ENCODE measurements at places on chromosomes 2 and 18.

DNA sequence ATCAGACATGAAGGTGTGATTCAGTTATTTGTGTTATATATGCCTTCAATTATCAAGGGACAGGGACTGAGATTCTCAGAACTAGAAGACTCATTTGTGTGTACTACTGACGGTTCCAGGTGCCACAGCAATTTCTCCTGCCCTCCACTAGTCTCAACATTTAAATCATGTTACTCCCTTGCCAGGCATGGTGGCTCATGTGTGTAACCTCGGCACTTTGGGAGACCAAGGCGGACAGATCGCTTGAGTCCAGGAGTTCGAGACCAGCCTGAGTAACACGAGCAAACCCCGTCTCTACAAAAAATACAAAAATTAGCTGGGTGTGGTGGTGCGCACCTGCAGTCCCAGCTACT lies 1.1 kb downstream of the CNDP2 start:
- H3K27me3 ChIP-seq: no peaks in the 10 kb centered on the region
- peaks cover 43% of the 10 kb centered on the region for H3K36me3 ChIP-seq
- H3K27ac ChIP-seq: no peak overlapping the region
- DNase-seq: no peak
- peaks cover 45% of the 10 kb centered on the region for H3K4me1 ChIP-seq

GRCh38 chr2:68723181-68723580 lies 11.4 kb upstream of the ARHGAP25 start:
- peaks cover 14% of the 10 kb centered on the region for H3K27me3 ChIP-seq
- no peaks in the 10 kb centered on the region for H3K4me1 ChIP-seq
- no peak for DNase-seq
- no peak overlapping the region for H3K4me3 ChIP-seq
- no peak overlapping the region for H3K27ac ChIP-seq
- no peaks in the 10 kb centered on the region for H3K36me3 ChIP-seq

DNA sequence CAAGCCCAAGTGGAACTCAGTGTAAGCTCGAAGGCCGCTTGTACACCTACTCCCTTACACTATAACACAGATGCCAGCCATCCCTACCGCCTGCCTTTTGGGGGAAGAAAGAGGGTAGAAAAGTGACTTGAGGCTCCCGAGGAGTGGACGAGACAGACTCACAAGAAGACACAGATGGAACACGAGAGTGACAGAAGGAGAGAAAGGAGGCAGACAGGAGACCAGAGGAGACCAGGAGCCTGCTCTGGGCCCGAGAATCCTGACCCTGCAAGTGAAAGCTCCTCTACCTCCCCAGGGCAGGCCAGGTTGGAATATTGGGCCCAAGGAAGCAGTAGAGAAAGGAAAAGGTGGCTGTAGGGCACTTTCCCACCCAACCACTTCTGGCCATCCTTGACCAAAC lies 23.4 kb upstream of the TNS1 start:
- H3K27me3 ChIP-seq: peaks cover 7% of the 10 kb centered on the region
- peaks cover 56% of the 10 kb centered on the region for H3K4me1 ChIP-seq
- no peak overlapping the region for H3K27ac ChIP-seq
- no peak for DNase-seq

GRCh38 chr2:136375017-136375901 lies 257.3 kb upstream of the CXCR4 start:
- H3K27me3 ChIP-seq: no peaks in the 10 kb centered on the region
- peaks cover 47% of the 10 kb centered on the region for H3K4me1 ChIP-seq
- H3K36me3 ChIP-seq: no peaks in the 10 kb centered on the region
- peak overlapping the region; percentile 70 for H3K27ac ChIP-seq
- DNase-seq: no peak
- H3K4me3 ChIP-seq: no peak overlapping the region

DNA sequence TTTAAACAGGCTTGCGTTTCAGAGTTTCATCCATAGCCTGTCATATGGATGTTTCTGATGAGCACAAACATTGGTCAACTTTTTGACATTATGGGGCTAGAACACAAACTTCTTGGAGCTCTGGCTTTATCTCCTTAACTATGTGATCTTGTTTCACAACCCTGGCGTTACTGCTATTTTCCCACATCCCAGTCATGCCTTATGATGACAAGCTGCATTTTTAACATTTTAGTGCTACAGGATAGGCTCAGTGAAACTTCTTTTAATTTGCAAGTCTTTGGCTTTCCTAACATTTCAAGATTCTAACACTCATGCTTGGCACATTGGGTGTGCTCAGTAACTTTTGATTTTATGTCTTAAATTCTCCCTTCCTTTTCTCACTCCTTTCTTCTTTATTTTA lies 21.0 kb upstream of the PDE1A start:
- H3K36me3 ChIP-seq: no peaks in the 10 kb centered on the region
- H3K4me1 ChIP-seq: no peaks in the 10 kb centered on the region
- no peak overlapping the region for H3K27ac ChIP-seq
- peaks cover 3% of the 10 kb centered on the region for H3K27me3 ChIP-seq
- no peak overlapping the region for H3K4me3 ChIP-seq

- H3K4me1 ChIP-seq: peaks cover 37% of the 10 kb centered on the region
- peak overlapping the region; percentile 20 for H3K27ac ChIP-seq
- H3K36me3 ChIP-seq: no peaks in the 10 kb centered on the region
- H3K4me3 ChIP-seq: peak overlapping the region; percentile 84
- DNase-seq: peak; percentile 53
Observed at GRCh38 chr2:176554101-176555048, 285.1 kb downstream of the MTX2 start.

- DNase-seq: no peak
- H3K27me3 ChIP-seq: no peaks in the 10 kb centered on the region
- H3K4me3 ChIP-seq: no peak overlapping the region
- H3K36me3 ChIP-seq: peaks cover 47% of the 10 kb centered on the region
Observed at GRCh38 chr2:97770445-97770844, 57.1 kb downstream of the ZAP70 start.

GRCh38 chr18:43651057-43651456 lies 373.8 kb upstream of the SYT4 start:
- H3K36me3 ChIP-seq: no peaks in the 10 kb centered on the region
- DNase-seq: no peak
- no peak overlapping the region for H3K4me3 ChIP-seq
- no peak overlapping the region for H3K27ac ChIP-seq

GRCh38 chr18:25736516-25736915 lies 353.9 kb downstream of the SS18 start:
- H3K4me3 ChIP-seq: no peak overlapping the region
- H3K36me3 ChIP-seq: peaks cover under 1% of the 10 kb centered on the region
- DNase-seq: no peak
- H3K27ac ChIP-seq: no peak overlapping the region

- no peak for DNase-seq
- H3K27me3 ChIP-seq: peaks cover 36% of the 10 kb centered on the region
- H3K4me1 ChIP-seq: no peaks in the 10 kb centered on the region
- H3K36me3 ChIP-seq: no peaks in the 10 kb centered on the region
- H3K27ac ChIP-seq: no peak overlapping the region
Observed at GRCh38 chr2:69300650-69301049, 86.4 kb downstream of the GFPT1 start.

- H3K27ac ChIP-seq: no peak overlapping the region
- no peak overlapping the region for H3K4me3 ChIP-seq
- peaks cover 37% of the 10 kb centered on the region for H3K36me3 ChIP-seq
- no peak for DNase-seq
Observed at GRCh38 chr2:26187537-26188104, 14.7 kb downstream of the GAREM2 start.

GRCh38 chr18:27695052-27695451 lies 481.9 kb downstream of the CDH2 start:
- H3K4me3 ChIP-seq: no peak overlapping the region
- H3K4me1 ChIP-seq: peaks cover 16% of the 10 kb centered on the region
- no peaks in the 10 kb centered on the region for H3K36me3 ChIP-seq
- no peaks in the 10 kb centered on the region for H3K27me3 ChIP-seq
- H3K27ac ChIP-seq: no peak overlapping the region

GRCh38 chr18:62437235-62438017 lies 85.4 kb upstream of the ZCCHC2 start:
- H3K36me3 ChIP-seq: no peaks in the 10 kb centered on the region
- no peak overlapping the region for H3K27ac ChIP-seq
- peaks cover 15% of the 10 kb centered on the region for H3K27me3 ChIP-seq
- no peak overlapping the region for H3K4me3 ChIP-seq
- peaks cover 14% of the 10 kb centered on the region for H3K4me1 ChIP-seq
- DNase-seq: no peak

DNA sequence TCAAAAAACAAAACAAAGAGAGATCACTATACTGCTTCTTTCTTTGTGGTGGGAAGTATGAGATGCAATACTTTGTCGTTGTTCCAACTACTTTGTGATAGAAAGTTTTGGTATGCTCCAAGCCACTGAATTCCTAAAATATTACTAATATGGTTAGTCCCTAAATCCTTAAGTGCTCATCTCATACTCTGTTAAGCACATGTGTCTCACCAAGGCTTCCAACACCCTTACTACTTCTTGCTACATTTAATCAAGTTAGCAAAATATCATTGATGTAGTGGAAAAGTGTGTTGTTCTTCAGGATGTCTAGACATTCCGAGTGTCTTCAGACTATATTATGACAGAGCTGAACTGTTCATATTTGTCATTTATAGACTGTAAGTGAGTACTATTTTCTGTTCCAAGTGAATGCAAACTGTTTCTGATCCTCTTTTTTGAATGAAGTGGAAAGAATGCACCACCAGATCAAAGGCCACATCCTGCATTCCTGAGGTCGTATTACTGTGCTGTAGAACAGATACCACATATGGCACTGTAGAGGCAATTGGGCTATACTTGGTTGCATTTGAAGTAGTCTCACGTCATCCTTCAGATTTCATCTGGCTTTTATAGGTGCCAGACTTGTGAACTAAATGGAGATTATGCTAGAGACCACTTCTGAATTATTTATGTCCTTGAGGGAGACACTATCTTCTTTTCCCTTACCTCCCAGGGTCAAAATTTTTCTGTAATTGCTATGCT lies 298.4 kb upstream of the ZNF521 start:
- peaks cover 12% of the 10 kb centered on the region for H3K4me1 ChIP-seq
- H3K27ac ChIP-seq: no peak overlapping the region
- H3K4me3 ChIP-seq: no peak overlapping the region
- DNase-seq: no peak
- H3K36me3 ChIP-seq: no peaks in the 10 kb centered on the region
